Fibroblast of skin of right biceps (primary cell): ENCODE measurements at places on chromosomes 11 and 22.

- DNase-seq, result no peak
Observed at GRCh38 chr11:95149651-95150364, 60.2 kb downstream of the ENDOD1 start.

DNA sequence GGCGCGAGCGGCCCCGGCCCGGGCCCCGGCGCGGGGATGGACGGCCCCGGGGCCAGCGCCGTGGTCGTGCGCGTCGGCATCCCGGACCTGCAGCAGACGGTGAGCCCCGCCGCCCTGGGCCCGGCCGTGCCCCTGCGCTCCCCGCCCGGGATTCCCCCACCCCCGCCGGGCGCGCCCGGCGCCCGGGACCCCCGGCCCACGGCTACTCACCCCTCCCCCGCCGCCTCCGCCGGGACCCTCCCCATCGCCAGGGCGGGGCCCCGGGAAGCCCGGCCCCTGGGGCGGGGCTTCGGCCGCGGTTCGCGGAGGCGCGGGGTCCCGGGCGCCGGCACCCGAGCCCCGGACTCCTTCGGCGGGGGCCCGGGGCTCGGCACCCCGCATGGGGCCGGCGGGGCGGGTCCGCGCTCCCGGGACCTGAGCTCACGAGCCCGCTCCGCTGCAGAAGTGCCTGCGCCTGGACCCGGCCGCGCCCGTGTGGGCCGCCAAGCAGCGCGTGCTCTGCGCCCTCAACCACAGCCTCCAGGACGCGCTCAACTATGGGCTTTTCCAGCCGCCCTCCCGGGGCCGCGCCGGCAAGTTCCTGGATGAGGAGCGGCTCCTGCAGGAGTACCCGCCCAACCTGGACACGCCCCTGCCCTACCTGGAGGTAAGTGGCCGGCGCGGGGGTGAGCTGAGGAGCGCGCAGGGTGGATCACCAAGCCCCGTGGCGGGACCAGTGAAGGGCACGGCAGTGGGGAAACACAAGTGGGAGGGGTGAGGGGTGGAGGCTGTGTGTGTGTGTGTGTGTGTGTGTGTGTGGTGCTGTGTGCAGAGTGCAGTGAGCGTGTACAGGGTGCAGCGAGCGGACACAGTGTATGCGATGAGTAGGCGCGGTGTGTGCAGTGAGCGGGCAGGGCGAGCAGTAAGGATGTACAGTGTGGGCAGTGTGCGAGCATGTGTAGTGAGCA lies 2.3 kb downstream of the SHANK3 start:
- peak; percentile 30 for DNase-seq

DNA sequence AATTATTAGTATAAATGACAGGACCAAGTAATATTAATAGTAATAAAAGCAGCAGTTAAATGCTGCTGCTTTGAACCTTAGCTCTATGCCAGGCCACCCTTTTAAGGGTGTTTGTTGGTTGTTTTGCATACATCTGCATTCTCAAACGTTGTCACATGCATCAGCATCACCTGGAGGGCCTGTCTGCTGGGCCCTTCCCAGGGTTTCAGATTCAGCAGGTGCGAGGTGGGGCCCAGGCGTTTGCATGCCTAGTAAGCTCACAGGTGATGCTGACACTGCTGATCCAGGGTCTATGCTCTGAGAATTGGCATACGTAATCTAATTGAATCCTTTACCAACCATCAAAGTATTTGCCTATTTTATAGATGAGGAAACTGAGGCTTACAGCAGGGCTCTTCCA lies 246.5 kb downstream of the CADM1 start:
- DNase-seq, result no peak

- DNase-seq, result no peak
Observed at GRCh38 chr22:46883092-46883910, 120.9 kb downstream of the TBC1D22A start.

DNA sequence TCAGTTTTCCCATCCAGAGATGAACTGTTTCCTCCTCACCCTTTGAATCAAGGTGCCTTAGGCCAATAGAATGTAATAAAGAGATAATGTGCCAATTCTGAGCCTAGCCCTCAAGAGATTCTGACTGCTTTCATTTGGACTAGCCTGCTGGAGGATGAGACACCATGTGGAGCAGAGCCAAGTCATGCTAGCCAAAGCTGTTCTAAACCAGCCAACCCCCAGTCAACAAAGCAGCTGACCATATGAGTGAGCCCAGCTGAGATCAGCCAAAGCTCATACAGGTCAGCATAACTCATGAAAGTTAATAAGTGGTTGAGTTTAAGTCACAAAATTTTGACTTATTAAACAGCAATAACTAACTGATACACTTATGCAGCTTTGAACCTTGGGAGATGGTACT lies 66.7 kb upstream of the DBX1 start:
- no peak for DNase-seq

DNA sequence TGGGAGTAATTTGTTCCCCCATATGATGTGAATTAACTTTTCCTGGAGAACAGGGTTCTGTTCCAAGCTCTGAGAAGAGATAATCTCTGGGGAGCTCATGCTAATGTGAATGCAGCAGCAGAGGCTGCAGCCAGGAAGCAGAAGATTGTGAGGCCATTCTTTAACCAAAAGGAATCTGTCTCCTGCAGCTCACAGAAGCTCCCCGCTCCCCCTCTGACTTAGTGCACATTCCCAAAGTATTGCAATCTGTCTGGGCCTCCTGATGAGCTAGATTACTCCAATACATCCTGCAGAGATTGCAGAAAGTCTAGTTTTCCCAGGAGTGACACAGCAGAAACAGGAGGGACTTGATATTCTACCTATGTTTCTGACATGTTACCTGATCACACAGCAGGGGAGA lies 420.6 kb upstream of the FAT3 start:
- DNase-seq, result peak; percentile 84

DNA sequence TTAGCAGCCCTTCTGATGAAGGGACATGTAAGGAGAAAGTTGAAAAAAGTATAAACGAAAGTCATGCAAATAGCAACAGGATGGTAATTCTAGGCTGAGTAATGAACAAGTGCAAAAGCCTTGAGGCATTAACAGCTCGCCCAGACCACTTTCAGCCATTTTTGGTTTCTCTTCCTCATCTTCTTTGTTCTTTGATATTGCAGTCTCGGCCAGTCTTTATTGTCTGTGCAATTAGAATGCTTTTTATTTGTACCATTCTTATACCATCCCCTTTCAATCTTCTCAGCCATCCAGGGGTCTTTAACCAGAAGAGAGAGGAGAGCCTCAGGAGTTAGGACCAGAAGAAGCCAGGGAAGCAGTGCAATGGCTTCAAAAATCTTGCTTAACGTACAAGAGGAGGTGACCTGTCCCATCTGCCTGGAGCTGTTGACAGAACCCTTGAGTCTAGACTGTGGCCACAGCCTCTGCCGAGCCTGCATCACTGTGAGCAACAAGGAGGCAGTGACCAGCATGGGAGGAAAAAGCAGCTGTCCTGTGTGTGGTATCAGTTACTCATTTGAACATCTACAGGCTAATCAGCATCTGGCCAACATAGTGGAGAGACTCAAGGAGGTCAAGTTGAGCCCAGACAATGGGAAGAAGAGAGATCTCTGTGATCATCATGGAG lies 7.3 kb downstream of the TRIM34 start:
- DNase-seq, result no peak

DNA sequence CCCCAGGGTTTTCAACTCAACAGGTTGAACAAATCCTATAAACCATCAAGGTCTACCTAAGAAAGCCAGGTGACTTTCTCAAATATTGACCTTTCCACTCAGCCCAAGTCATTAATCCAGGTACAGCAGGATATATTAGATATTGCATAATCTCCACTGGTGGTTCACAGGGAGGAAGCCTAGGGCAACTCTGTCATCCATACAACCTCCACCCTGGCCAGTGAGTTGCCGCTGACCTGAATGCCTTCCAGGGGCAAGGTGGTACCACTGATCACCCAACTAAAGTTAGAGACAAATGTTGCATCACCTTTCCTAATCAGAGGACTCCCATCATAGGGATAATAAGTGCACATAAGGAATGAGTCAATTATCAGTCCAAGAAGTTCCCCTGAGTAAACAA lies 22.9 kb downstream of the GUCD1 start:
- no peak for DNase-seq

DNA sequence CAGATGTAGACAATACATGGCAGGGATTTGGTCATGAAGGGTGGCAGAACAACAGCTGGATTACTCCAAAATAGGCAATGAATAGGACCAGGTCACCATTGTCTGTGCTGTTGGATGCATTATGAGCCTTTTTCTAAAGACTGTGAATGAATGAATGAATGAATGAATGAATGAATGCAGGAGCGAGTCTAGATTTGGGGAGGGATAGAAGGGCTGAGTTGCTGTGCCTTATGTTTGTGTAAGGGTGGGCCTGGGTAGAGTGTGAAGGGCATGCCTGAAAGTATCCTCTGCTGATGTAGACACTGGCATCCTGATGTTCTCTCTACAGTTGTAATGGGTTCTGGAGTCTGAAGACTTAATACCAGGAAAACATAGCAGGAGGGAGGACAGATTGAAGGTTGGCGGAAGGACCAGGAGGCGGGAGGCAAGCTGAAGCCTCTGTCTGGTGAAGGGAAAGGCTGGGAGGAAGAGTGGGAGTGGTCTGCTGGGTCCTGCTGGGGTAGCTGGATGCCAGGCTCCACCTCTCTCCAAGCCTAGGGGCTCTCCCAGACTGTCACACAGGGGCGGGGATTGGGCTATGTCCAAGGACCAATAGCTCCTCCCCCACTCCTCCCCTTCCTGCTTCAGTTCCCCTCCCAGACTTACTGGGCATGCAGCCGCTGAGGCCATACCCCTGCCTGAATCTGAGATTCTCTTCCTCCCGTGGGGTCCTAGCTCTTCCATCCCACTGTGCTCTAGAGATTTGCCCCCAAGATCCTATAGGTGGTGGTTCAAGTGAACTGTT lies 4.8 kb downstream of the TRIM3 start:
- DNase-seq, result peak; percentile 84

DNA sequence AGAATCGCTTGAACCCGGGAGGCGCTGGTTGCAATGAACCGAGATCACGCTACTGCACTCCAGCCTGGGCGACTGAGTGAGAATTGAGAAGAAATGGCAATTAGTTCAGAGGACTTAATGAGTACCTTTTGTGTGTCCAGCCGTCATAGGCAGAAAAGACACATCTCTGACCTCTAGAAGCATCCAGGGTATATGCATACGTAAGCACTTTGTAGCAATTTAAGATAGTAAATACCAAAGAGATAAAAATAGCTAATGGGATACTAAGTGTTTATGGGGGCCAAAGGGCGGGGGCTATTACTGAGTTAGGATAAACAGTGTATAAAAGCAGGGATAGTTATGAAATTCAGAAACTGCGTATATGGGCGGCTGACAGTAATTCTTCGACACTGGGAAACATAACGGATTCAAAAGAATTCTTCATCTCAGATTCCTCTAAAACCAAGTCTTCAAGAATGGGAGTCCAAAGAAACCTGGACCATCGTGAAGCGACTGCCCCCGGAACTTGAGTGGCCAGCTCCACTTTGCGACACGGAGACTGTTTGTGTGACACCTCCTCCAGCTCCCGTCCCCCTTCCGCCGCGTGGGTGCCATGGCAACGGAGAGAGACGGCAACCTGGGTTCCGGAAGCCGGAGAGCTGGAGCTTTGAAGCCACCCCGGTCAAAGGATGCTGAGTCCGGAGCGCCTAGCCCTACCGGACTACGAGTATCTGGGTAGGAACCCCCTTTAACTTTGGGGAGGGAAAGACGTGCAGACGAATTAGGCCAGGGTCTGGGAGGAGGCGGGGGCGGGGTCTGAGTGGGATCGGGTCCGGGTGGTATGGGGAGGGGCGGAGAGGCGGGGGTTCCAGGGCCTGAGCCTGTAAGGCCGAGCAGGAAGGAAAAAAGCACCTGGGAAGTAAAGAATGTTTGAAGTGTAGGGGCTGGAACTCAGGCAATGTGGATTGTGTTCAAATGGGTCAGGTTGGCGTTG lies at the start of gene CSTPP1:
CSTPP1 (plus strand) TSS at position 624 of the 973 bp plus-strand sequence; CDS start at position 669, 45 bp downstream.
- DNase-seq, result peak; percentile 94

DNA sequence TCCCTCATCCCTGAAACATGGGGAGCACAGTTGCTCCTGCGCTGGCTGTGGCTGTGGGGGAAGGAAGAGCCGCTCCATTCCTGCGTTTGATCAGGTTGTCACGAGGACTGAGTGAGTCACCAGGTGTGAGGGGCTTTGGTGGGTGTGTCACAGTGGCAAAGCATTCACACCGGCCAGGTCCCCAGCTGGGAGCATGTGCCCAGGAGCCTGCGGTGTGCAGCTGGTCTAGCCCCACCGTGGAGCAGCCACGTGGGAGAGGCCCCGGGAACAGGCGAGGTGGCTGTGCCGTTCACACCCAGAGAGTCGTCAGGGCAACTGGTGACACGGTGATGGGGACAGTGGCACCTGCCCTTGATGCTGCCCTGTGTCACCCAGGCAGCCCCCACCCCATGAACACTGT lies 47.6 kb upstream of the PPARA start:
- no peak for DNase-seq

- DNase-seq, result peak; percentile 28
Observed at GRCh38 chr11:31798554-31799434, 12.3 kb downstream of the PAX6 start.

- no peak for DNase-seq
Observed at GRCh38 chr22:50542416-50542927, 3.2 kb upstream of the KLHDC7B start.
